ENCODE measurements at places on chromosomes 7 and 10.
A peak's percentile ranks its signal among the peaks of the same experiment; 100 is the strongest.

- no peak for DNase-seq
These were observed 896 bp upstream of the MYL7 start for GRCh38 chr7:44142028-44142427.

DNA sequence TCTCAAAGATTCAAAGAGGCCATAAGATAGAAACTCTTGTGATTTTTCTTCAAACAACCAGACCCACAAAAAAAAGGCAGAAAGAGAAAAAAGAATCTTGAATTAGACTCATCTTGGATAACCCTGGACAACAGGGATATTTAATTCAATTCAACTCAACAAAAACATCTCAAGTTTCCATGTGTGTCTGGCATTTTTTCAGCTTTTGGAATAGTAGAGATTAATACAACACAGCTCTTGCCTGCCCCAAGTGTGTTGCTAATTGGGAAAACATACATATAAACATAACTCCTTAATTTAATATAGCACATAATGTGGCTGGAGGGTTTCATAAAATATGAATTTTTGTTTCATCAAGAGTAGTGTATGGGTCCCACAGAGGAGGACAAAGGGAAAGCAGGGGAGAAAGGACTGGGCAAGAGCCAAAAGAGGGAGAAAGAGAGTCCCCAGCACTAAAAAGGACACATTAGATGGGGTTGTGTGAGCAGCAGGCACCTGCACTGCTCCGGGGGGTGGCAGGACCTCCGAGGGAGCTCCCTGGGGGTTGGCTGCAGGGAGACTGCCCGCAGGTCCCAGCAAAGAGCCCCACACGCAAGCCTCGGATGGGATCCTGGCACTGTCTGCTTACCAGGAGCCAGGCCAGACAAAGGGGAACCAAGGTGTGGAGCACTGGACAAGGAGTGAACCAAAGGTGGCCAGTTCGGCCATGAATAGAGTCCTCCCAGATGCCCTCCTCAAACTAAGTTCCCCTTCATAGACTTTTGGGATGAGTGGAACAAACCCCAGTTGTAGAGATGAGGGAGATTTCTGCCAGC is 65.6 kb upstream of the TMEM72 start:
- DNase-seq, result no peak

DNA sequence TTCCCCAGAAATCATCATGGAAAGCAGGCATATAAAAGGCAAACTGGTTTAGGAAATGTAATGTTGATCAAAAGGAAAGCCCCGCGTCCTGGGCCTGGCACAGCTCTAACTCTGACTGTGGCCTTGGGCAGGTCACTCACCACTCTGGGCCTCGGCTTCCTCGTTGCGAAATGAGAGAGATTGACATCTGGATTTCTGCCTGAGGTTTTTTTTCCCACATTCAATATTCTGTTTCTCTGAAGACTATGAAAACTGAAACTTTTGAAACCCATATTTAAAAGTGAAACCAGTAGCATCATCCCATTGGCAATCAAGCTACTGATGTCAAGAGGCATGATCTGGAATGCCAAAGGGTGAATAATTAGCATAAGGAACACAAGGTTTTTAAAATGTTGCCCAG is 369.7 kb upstream of the NPVF start:
- DNase-seq, result no peak

GRCh38 chr10:119209736-119210355 is 2.5 kb downstream of the GRK5 start:
- no peak for DNase-seq

DNA sequence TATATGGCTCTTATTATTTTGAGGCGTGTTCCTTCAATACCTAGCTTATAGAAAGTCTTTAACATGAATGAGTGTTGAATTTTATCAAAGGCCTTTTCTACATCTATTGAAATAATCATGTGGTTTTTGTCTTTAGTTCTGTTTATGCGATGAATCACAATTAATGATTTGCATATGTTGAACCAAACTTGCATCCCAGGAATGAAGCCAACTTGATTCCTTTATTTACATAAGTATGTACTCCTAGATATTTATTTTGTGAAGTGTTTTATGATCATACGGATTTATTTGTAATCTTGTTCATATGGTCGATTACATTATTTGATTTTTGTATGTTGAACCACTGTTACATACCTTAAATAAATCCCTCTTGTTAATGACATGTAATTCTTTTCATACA is 244.3 kb upstream of the KCND2 start:
- no peak for DNase-seq

DNA sequence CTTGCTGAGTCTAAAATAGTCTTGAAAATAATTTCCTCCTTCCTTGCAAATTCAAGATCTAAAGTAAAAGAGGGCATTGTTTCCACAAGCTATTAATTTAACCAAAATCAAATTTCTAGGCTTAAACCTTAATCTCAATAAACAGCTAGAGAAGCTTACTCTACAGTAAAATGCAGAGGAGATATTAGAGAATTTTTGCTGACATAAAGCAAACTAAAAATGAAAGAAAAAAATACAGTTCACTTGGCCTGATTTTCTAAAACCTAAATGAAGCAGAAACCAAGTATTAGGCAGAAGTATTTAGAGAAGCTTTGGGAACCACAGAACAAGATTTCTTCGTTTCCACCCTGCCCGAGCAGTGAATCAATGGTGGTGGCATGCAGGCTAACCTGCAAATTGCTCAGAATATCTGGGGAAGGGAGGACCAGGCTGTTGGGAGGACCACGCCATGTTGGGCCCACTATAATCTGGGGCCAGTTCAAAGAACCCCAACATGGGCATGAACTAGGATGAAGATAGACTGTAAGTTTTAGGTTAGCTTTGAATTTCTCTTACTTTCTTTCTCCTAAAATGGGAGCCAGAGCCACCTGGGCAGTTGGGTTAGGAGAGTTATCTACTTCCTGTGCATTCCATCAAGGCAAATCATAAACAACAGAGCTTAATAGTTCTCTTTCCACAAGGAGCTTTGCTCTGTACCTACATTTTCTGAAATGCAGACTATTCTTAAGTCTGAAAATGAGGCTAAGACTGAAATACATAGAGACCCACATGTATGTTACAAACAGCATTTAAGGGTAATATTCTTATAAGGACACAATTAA is 4.1 kb downstream of the LAMB1 start:
- DNase-seq, result no peak

- DNase-seq, result no peak
These were observed 97.7 kb upstream of the PCBD1 start for GRCh38 chr10:70985824-70986622.

- DNase-seq, result no peak
These were observed 998.7 kb downstream of the LRMDA start for GRCh38 chr10:76430061-76430645.

DNA sequence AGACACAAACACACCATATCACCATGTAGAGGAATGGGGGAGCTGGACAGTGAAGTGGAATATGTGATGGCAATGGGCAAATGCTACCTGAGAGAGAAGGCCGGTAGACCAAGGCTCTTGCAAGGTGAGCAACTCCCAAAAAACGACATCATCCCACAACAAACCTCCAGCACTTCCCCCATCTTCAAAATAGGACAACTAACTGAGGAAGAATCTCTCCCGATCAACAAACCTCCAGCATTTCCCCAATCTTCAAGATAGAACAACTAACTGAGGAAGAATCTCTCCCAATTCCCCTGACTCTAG is 387.2 kb downstream of the PARD3 start:
- DNase-seq, result no peak

DNA sequence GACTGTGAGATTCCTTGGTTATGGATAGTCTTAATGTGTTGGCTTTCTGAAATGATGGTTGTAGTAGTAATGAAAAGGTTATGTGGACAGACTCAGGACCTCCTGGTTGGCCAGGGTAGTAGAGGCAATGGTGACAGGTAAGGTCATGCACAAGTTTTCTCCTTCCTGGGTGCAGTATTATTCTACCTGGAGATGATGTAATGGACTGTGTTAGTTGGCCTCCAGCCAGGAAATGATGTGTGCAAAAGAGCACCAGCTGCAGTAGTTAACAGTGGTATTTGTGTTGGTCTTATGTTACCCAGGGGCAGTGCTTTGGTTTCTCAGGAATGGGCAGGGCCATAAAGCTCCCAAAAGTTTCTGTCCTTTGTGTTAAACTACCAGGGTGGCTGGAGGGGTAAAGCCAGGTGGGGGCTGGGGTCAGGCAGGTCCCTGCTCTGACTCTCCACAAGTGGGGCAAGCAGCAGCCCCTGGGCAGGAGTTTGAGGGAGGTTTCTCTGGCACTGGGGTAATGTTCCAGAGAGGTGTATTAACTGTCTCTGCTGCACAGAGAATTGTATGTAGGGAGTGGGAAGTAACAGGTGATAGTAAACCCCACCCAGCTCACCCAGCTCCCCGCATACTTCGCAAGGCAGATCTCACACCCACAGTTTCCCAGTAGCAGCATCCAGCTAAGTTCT is 36.3 kb downstream of the GPR22 start:
- DNase-seq, result no peak

- peak; percentile 71 for DNase-seq
These were observed 3.4 kb downstream of the IGFBP3 start for GRCh38 chr7:45917658-45918057.

- no peak for DNase-seq
These were observed 336.7 kb upstream of the KLF6 start for GRCh38 chr10:4121502-4122380.

DNA sequence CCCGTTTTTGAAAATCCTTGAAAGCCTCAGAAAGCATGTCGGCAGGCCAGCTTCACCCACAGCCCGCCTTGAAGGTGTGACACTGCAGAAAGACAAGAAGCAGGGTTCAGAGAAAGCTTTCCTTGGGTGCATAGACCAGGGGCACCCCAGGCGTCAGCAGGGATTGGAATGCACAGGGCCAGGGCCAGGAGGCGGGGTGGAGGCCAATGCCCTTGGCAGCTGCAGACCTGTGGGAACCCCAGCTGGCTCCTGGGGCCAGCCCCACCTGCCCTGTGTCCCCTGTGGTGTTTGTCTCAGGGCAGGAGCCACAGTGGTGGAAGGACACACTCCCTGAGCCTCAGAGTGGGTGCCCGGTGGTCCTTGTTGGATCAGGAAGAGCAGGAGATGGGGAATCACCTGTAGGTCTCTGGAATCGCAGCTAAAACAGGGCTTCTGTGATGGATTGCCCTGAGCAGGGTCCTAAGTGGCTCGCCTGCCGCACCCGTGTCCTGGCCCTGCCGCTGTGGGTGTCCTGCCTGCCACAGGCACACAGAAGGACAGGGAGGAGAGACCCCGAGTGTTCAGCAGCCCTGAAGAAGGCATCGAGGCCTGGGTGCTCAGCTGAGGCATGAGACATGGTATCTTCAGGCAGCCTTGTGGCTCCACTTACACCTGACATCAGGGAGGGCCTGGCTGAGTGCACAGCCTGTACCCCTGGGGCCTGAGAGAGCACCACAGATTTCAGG is 32.5 kb downstream of the ANXA8 start:
- no peak for DNase-seq

GRCh38 chr7:157271991-157272324 is 64.8 kb upstream of the DNAJB6 start:
- DNase-seq, result no peak

- peak; percentile 70 for DNase-seq
These were observed at the start of gene ARMC3 for GRCh38 chr10:22927661-22928403. TSS of gene ARMC3 (plus strand) at chr10:22928053. CDS start at chr10:22931997, 3,944 bp downstream.

- no peak for DNase-seq
These were observed 30.5 kb upstream of the ZMIZ1 start for GRCh38 chr10:79038104-79038840.

DNA sequence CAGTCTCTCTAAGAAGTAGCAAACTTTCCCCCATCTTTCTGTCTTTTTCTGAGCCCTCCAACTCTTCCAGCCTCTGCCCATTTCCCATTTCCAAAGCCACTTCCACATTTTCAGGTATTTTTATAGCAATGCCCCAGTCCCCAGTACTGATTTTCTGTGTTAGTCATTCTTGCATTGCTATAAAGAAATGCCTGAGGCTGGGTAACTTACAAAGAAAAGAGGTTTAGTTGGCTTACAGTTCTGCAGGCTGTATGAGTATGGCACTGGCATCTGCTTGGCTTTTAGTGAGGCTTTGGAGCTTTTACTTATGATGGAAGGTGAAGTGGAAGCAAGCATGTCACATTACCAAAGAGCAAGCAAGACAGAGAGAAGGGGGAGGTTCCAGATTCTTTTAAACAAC is 17.2 kb downstream of the PLCE1 start:
- no peak for DNase-seq

- DNase-seq, result no peak
These were observed 34.1 kb downstream of the FGFBP3 start for GRCh38 chr10:91875156-91875555.

- DNase-seq, result no peak
These were observed 31.9 kb upstream of the OPTN start for GRCh38 chr10:13068071-13068470.

Measured in C1 segment of cervical spinal cord (tissue), 14 donors.